ENCODE measurements at places on chromosomes 2 and 18.

- no peak for DNase-seq
Observed at GRCh38 chr18:69649684-69650083, 249.0 kb downstream of the DOK6 start.

GRCh38 chr18:13530879-13531387 is 195.4 kb downstream of the FAM210A start:
- peak; percentile 26 for DNase-seq

- DNase-seq = no peak
Observed at GRCh38 chr2:108809936-108810335, 23.4 kb downstream of the CCDC138 start.

GRCh38 chr2:60482222-60482621 is 71.2 kb downstream of the BCL11A start:
- DNase-seq = no peak

DNA sequence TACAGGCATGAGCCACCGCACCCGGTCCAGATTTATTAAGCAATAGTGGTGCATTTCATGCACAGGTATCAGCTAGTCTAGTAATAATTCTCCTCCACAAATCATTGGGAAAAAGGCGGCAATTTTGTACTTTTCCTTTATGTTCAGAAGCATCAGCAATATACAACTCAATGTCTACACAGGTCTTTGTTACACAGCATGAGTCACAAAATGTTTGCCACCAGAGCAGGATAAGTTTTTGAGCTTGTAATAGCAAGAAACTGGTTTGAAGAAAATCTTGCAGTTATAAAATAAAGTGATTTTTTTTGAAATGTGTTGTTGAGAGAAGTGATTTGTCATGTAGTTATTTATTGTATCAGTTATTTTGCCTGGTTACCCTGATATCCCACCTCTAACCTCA is 4.8 kb upstream of the ITPRIPL1 start:
- no peak for DNase-seq

DNA sequence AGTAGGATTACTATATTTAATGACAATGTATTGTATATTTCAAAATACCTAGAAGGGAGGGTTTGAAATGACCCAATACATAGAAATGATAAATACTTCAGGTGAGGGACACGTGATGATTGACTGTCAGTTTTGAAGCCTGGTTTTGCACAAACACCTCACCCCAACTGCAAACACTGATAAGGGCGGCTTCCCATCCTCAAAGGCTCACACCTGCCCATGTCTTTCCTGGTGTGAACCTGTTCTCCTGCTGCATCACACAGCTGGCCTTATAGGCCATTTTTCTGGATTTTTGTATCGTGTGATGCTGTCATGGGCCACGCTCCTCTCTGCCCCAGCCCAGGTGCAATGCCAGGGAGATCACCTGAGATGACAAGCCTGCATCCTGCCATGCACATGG is 166.5 kb upstream of the NCK2 start:
- DNase-seq = no peak

DNA sequence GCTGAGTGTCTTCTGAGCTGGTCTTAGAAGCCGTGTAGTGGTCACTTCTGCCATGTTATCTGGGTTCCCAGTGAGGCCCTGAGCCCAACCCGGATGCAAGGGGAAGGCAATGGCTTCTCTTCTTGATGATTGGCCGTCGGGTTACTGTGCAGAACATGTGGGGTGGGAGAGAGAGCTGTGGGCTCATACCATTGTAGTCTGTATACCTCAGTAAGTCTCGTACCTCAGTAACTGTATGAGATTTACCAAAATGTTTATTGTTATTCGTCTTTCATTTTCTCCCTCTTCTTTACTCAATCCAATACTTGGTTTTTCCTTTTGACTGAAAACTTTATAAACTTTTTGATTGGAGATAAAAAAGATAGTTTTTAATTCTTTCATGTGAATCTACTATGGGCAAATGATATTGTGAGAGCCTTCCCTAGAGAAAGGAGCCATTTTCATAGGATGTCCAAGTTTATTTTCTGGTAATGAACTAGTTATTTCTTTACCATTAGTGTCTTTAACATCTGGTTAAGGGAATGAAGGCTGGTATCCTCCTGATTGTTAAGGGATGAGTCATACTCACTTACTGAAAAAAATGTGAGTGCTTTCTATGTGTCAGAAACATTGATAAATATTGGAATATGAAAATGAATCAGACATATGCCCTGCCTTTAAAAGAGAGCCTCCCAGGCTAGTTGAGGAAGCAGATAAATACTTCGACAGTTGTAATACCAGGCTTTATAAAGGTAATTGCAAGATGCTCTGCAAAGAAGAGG is 129.9 kb downstream of the PRPF40A start:
- DNase-seq = no peak

DNA sequence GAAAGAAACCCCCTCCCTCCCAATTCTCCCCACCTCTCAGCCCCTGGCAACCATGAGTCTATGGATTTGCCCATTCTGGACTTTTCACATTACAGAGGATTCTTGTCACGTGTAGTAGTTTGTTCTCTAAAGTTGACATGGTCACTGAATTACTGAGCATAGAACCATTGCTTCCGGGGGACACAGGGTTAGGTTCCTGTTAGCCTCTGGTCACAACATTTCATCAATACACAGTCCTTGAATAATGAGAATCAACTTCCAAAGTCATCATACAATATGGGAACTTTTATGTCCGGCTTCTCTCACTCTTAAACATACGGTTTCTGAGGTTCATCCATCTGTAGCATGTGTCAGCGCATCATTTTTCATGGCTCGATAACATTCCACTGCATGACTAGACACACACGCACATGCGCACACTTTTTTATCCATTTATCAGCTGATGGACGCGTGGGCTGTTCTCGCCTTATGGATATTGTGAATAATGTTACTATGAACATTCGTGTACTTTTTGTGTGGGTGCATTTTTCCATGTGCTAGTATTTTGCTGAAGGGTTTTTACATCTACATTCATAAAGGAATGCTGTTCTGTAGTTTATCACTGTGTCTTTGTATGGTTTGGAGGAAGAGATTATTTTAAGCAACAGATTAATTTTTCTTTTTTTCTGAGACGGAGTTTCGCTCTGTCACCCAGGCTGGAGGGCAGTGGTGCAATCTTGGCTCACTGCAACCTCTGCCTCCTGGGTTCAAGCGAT is 48.1 kb downstream of the PARD6G start:
- no peak for DNase-seq

GRCh38 chr18:76686737-76687231 is 135.6 kb upstream of the ZNF236 start:
- DNase-seq = peak; percentile 72

GRCh38 chr18:62512532-62512931 is 10.3 kb upstream of the ZCCHC2 start:
- DNase-seq = no peak

DNA sequence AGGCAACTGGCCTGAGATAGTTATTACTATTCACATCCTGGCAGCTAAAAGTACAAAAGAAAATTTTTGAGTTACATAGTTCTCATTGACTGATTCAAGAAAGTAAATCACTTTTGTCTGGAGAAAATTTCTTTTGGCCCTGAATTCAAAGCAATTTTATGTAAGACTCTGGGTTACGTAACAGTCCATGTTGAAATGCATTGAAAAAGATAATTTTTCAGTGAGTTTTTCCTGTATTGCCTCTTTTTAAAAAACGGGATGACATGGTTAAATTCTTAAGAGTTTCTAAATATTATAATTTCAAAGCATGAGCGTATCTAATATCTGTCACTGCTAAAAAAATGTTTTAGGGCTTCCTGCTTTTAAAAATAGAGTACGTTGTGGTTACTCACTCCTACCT is 72.7 kb downstream of the ANKRD12 start:
- DNase-seq = peak; percentile 31

- DNase-seq = no peak
Observed at GRCh38 chr2:64635976-64636911, 17.5 kb downstream of the SERTAD2 start.

DNA sequence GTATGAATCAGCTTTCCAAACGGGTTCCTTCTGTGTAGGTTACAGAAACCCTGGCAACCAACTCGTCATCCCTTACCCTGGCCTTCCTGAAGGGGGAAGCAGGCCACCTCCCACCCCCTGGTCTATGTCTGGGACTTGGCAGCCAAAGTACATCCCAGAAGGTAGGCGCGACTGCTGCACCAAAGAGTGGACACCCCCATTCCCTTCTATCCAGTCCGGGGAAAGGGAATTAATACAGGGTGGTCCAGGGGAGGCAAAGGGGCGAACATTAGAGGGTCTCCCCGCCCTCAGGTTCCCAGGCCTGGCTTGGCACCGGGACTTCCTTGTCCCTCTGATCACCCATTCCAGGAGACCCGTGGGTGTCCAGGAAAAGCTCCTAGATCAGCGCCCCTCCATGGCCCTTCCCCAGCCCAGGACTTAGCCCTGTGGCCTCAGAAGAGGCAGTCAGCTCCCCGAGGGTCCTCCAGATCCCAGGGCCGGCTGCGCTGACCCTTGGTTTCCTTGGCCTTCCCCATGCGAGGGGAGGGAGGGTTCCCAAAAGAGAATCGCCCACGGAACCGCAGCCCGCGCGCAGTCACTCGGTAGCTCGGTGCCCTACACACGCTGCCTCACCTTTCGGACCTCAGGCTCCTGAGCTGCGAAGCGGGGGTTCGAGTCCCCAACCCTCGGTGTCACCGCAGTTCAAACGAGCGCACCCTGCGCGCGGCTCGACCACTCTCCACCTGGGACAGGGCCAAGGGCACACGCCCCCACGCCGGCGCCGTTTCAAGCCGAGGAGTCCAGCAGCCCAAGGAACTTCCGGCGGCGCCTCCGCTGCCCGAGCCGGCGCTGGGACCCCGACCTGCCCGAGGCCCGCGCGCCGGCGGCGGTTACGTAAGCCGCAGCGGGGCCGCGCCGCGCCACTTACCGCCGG is at the start of gene PER2:
Gene PER2 (minus strand): TSS at position 874 of the 913 bp plus-strand sequence. CDS start 10,674 bp downstream, outside the sequence.
- peak; percentile 75 for DNase-seq

DNA sequence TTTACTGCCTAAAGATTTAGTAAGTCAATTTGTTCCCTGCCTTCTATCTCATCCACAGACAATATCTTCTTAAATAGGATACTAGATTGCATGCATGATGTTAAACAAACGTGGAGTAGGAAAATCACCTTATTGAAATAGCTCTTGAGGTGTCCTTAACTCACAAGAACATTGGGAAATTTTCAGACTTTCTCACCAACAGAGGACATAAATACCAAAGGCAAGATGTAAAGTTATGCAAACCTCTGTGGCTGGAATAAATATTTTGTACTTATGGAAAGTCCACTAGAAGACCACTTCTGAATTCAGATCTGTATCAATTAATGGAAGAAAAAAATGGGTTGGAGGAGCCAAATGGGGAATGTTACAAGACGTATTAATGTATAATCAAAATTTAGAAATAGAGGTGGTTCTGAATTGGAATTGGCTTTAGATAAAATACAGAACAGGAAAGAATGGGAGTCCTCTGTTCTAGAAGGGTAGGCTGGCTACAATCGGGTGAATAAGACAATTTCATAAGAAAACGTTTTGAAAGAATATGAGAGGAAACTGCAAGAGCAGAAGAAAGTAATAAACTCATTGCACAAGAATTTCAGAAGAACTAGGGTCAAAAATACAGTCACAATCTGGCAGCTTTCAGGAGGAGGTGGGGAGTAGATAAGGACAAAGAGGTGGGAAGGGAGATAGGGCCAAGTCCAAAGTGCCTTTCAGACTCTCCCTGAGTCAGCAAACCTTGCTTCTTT is 69.3 kb upstream of the FN1 start:
- DNase-seq = peak; percentile 9

GRCh38 chr2:230658877-230659652 is 53.6 kb upstream of the CAB39 start:
- DNase-seq = peak; percentile 24

DNA sequence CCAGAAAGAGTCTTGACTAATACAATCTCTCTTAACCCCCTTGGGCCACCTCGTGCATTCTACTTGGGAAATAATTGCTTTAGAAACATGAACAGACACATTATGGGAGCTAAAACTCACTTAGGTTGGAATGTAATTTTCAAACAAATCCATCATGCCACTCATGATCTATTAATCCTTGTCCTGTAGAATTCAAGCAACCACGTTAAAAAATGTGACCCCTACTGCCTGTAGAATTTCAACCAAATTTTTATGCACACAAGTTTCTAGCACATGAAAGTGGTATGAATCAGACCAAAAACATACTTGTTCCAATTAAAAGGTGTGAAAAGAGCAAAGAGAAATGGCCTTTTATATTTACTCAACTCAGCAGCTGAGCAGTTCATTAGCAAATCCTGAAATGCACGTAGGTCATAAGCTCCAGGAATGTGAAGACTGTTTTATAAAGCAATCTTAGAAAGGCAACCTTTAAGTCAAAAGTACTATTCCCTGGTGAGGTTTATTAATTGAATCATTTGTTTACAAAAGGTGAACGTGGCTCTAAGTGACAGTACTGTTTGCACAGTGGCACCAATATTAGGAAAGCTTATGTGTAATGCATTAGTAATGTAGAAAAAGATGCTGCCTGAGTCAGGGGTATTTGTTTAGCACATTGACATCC is 459.4 kb upstream of the UBE2E3 start:
- no peak for DNase-seq

- no peak for DNase-seq
Observed at GRCh38 chr2:189297446-189297845, 117.9 kb upstream of the COL5A2 start.

DNA sequence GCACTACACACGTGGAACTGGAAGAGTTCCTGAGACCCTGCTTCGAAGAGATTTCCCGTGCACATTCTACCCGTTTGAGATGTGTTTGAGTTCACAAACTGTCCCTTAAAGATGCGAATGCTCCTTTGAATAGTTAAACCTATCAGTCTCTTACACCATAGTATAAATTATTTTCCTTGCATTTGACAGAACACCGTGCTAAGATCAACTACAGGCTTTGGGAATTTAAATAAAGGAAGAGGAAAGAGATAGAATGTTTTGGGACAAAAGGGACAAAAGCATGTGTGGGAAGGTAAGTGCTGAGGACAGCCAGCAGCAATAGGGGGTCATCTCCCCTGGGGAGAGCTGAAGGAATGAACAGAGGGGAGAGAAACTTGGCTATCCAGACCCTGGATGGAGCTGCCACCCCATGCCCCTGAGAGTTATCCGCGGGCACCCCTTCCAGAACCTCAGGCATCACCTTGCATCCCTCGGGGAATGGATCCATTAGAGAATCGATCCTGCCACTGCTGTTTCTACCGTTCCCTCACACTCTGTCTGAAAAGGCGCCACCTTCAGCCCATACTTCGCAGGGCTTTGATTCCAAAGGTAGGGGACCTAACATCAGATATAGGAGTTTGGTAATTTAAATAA is 888 bp upstream of the ADCY3 start:
- DNase-seq = no peak

GRCh38 chr18:66506178-66506577 is 97.7 kb downstream of the CDH19 start:
- no peak for DNase-seq

- DNase-seq = no peak
Observed at GRCh38 chr2:218422403-218423086, 3.6 kb downstream of the VIL1 start.
